ENCODE measurements at places on chromosomes 4 and X.

DNA sequence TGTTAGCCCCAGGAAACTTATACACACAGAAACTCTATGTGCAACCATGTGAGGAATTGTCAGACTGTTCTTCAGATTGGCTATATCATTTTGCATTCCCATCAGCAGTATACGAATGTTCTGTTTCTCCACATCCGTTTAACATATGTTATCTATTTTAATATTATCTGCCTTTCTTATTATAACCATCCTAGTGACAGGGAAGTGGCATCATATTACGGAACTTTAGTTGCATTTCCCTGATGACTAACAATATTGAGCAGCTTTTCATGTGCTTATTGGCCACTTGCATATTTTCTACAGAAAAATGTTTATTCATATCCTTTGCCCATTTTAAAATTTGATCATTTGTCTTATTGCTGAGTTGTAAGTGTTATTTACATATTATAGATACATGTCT lies 36.5 kb upstream of the IL15 start:
- no peak for DNase-seq

DNA sequence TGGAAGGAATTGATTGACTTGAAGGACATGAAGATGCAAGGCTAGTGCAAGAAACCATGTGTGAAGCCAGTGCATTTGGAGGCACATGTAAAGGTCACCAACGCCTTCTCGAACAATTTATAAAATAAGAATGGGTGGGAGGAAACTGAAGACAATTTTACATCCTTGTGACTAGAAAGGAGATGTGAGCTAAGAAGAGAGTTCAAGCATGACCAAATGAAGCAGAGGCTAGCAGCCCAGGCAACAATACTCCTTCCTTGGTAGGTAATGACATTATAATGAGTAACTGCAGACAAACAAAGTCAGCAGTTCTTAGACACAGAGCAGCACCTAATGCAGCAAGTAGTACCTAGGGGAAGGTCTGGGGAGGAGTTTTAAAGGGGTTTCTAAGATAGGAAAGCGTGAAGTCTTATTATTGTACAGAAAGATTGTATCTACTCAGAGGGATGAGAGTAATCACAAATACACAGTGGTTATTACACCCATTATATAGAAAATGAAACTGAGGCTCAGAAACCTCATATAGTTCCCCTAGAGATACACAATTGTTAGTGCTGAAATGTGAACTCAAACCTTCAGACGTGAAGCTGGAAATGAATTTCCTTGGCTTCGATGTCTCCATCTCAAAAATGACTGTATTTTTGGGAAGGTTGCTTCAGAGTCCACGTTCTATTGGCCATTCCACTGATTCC lies 56.1 kb downstream of the ATXN3L start:
- DNase-seq, result no peak

- no peak for DNase-seq
Measured at GRCh38 chr4:110610940-110611831, 11.7 kb downstream of the PITX2 start.

DNA sequence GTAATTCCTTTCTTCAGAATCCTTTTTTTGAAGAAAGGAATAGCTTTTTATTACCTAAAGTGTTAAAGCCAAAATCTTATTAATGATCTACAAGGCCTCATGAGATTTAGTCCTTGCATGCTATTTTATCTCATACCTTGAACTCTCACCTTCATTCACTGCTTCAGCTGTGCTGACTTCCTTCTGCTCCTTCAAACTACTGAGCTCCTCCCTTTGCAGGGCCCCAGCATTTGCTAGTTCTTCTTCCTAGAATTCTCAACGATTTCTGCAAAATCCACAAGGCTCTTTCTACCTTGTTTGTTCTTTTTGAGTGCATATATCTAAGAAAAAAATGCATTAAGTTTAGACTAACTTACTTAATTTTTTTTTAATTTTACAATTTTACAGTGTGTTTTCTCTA lies 619.5 kb downstream of the EPHA5 start:
- DNase-seq, result no peak

GRCh38 chrX:119292445-119292844 lies 56.4 kb downstream of the PGRMC1 start:
- DNase-seq, result no peak

- no peak for DNase-seq
Measured at GRCh38 chrX:43448688-43449087, 207.4 kb upstream of the MAOA start.

- no peak for DNase-seq
Measured at GRCh38 chr4:181008164-181008563, 1235.0 kb upstream of the TENM3 start.

DNA sequence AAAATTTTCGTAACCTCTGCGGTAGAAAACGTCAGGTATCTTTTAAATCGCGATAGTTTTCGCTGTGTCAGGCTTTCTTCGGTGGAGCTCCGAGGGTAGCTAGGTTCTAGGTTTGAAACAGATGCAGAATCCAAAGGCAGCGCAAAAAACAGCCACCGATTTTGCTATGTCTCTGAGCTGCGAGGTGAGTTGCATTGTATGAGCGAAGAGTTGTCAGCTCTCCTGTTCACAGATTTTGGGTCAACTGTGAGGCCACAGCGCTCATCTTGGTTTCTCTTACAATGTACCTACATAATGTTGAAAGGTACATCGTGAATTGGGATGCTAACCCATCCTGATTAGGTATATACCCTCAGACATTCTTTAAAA lies 486 bp downstream of the CLCN3 start:
- no peak for DNase-seq

GRCh38 chr4:105631818-105632400 lies 76.6 kb downstream of the INTS12 start:
- DNase-seq, result no peak

DNA sequence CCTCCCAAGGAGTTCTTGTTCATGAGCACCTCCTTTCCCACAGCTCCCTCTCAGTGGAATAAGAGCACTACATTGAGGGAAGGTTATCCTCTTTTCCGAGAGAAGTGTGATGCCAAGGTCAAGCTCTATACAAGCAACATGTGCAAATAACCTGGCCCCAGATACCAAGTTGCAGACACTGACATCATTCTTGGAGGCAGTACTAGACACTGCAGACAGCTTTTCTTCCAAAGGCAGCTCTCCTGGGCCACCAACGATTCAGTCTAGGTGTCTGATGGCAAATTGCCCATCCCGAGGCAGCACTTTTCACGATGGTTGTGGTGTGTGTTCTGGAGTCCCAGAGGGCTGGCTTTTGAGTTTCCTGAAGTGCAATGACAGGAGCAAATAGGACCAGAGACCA lies 384.9 kb downstream of the TLL1 start:
- no peak for DNase-seq

DNA sequence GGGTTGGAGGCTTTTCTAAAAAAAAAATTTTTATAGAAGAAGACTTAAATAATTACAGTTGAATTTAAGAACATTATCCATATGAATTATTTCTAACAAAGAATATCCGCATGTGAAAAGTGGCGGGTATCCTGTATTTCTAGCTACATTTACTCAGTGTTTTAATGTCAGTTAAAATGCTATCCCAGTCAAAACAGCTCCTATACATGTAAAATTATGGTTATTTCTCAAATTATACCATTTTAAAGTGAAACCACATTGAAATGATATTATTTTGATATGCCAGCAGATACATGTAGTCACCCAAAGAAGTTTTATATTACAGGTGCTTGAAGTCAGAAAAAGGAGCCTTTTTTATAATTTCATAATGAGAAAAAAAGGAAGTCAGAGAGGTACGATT lies 168.5 kb upstream of the ATOH1 start:
- no peak for DNase-seq

DNA sequence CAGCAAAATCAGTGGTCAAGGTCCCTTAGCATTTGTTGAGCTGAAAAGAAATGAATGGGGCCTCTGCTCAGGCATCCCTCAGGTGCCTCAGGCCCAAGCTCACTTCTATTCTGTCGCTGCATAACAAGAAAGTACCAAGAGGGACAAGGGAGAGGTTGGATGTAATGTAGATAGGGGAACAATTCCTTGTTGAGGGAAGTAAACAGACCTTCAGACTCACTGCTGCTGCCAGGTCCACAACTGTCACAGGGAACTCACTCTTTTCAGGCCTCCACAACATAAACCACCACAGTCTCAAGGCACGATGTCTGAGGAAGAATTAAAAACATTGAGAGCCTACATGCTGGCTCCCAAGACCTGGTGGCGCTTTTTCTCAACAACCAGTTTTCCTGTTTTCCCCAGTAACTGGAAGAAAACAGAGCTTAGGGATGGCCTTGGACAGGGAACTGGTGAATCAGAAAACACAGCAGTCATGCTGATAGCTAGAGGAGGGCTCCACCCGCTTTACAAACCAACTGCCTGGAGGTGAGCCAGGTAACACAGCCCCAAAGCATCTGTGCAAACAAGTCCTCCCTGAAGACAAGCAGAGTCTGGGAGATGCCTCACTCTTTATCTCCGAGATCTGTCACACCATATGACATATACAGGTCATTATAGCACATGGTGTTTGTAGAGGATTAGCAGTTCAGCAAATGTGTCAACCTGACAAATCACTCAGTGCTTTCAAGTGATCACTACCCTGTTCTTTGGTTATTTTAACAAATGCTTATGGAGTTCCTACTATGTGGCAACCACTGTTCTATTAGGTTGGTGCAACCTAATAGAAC lies 14.3 kb upstream of the AWAT1 start:
- DNase-seq, result no peak

DNA sequence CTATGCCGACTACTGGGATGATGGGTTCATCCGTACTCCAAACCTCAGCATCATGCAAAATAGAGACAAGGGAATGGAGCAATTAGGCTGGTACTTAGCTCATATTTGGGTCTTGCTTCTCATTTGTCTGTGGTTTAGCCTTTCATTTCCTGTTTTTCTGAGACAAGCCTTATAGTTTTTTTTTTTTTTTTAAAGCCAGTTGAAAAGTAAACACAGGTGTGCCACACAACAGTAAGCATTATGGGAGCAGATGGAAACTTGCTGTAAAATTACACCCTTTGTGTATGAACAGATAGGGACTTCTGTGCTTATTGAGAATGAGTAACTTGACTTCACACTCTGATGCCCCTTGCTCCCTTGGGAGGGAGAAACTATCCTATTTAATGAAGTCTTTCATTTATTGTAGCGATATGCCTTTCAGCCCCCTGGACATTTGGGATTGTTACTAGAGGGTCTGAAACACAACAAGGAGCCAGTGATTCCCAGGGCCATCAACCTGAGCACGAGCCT lies 13.7 kb downstream of the RASSF6 start:
- DNase-seq, result no peak

DNA sequence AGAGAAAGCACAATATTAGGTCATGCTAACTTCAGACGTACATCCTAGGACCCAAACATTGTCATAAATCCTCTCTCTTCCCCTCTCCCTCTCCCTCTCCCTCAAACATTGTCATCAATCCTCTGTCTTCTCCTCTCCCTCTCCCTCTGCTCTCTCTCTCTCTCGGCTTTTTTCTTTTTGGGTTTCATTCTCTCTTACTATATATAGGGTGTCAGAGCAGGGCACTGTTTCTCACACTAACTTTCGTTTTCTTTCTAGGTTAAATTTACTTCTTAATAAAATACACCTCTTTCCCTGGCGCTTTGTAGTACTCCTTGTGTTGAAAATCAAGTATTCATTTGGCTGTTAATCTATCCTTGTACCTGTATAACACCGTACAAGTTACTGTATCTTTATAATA lies 37.0 kb upstream of the HERC5 start:
- no peak for DNase-seq

DNA sequence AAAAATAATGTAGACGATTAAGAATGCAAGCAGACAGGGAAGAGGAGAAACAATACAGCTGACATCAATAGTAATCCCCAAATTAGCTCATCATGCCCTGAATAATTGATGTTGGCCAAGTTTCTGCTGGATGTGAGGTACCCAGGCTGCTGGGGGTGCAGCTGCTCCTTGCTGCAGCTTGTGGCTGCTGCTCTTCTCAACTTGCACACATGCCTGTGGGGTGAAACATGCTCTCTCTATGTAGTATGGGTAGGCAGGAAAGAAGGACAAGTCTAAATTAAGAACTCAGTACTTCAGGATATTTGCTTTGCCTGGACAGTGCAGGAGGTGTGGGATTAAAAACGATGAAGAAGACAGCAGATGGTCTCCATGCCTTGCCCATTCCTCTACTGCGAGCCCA lies 16.7 kb downstream of the EDA2R start:
- DNase-seq, result no peak

GRCh38 chrX:136711147-136711546 lies 63.2 kb downstream of the CD40LG start:
- no peak for DNase-seq

- no peak for DNase-seq
Measured at GRCh38 chr4:14178421-14178820, 550.9 kb upstream of the BOD1L1 start.

- DNase-seq, result no peak
Measured at GRCh38 chr4:37847311-37847884, 20.9 kb downstream of the PGM2 start.

DNA sequence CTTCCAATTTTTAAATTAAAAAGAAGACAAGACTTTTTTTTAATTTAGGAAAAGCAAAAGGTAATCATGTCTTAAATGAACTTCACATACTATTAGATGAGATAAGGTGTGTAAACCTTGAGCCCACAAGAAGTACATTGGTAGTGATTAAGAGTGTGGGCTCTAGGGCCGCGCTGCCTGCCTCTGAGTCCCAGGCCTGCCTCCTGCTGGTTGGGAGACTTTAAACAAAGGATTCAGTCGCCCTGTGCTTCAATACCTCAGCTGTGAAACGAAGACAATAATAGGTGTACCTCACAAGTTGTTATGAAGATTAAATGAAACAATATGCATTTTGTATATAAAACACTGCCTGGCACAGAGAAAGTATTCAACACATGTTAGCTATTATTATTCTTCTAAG lies 95.9 kb upstream of the MYOZ2 start:
- no peak for DNase-seq

DNA sequence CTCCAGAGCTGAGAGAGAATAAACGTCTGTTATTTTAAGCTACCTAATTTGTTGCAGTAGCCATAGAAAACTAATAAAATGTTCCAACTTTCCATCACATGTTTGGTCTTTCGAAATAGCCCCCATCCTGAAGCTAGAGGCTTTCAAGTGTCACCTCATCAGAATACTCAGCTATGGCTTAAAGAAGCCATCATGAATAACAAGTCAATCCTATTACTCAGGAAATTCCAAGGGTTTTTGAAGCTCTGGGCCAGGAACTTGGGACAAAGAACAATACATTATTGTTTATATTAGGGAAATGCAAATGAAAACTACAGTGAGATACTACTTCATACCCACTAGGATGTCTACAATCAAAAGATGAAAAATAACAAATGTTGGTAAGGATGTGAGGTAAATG lies 42.2 kb downstream of the TBCK start:
- no peak for DNase-seq

GRCh38 chr4:21118301-21118700 lies 418.0 kb downstream of the PACRGL start:
- no peak for DNase-seq
